ENCODE measurements at places on chromosomes 2 and 18.

DNA sequence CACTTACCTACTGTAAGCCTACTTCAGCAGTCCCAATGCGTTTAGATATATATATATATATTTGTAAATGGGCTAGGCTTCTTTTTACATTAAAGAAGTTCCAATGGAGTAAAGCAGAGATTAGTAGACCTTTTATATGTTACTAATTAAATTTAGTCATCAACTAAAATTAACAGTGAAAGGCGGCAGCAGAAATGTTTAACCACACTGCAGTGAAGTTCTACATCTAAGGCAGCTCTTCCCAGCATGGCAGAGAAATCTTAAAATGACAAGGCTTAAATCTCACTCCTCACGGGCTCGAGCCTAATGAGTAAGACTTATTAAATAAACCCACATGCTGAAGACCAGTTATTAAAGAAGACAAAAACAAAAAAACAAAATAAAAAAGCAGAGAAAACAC lies 19.1 kb upstream of the KANSL1L start:
- no peak for DNase-seq

DNA sequence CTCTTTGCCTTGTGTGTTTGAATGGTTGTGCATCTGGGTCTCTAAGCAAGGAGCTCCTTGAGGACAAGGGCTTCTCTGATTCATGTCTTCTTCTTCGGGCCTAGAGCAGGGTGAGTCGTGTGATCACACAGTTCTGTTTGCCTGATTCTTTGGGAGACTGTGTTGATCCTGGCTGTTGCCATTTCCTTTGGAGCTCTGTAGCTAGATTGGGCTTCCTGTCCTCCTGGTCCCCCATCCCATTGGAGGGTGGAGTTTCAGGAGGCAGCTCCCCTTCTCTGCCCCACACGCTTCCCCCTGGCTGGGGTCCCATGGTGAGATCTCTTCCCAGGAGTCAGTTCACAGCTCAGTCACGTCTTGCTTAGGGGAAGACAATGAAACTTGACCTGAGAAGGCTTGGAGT lies 92.8 kb downstream of the TRIB2 start:
- DNase-seq, result no peak

- no peak for DNase-seq
Measured at GRCh38 chr2:179764710-179765109, 96.7 kb downstream of the ZNF385B start.

GRCh38 chr2:152350155-152350679 lies 15.2 kb downstream of the FMNL2 start:
- DNase-seq, result no peak

GRCh38 chr2:113228991-113229716 lies 49.6 kb downstream of the PAX8 start:
- DNase-seq, result no peak

DNA sequence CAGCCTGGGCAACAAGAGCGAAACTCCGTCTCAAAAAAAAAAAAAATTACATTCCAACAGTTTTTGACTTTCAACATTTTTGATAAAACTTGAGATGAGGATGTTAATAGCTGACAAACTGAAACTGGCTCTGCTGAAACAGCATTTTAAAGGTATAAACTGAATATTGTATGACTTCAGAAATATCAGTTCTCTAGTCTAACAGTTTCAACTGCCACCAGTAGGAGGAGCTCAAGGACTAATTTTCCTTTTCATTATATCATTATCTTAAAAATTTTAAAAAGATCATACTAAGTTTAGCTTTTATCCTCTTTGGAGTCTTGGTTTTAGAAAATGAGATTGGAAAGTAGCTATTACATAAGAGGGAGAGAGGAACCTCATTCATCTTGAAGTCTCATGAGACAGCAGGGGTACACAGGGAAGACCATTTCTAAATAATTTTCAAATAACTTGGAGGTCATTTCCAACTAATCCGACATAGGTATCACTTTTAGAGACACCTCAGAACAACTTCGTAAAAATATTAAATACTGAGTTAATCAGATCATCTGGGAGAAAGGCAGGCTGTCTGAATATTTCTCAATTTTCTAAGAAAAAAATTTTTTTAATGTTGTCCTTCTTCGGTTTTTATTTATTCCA lies 37.6 kb upstream of the MCM6 start:
- DNase-seq, result no peak

GRCh38 chr2:171541202-171541887 lies 19.1 kb downstream of the CYBRD1 start:
- no peak for DNase-seq

DNA sequence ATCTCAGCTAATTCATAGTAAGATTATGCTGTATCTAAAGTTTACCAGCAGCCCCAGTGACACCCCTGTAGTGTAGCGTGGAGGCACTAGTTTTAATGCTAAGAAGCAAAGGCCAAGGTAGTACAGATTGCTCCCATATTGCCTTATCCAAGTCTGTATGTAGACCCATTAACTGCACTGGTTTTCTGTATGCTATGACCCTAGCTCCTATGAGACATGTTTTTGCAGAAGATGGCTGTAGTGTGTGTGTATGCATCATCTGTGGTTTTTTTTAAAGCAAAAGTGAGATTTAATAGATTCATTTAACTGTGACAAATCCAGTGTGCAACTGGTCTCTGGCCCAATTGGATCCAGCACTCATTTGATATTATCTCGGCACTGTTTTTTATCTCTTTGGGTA lies 86.5 kb downstream of the HAUS1 start:
- DNase-seq, result no peak

DNA sequence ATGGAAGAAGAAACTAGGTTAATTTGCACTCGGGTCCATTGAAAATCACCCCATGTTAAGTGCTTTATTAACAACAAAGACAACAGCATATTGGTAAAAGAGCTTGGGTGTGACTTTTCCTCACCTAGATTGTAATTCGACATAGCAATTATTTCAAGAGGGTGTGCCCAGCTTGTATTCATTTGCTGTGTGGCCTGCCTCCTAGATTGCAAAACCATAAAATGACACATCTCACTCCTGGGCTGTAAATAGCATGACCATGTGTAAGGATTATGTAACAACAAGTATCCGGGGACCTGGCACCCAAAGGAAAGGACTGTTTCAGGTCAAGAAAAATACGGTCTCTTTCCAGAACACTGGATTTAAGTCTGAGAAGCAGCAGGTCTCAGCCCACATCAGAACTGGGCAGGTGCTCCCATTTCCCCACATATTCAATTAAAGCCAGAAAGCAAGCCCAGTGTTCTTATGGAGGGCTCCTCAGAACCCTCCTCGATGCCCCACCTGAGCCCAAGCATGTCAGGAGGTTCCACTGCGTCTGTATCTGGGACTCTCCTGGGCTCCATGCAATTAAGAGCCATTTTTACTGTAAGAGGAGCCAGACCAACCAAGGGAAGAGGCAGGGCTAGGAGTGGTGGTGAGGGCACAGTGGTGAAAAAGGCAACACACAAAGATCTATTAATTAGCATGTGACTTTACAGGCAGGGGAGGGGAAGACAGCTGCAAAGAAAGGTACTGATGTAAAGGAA lies 39.2 kb downstream of the MREG start:
- DNase-seq, result no peak

GRCh38 chr2:27737676-27738348 lies 33.7 kb upstream of the MRPL33 start:
- no peak for DNase-seq

Measured in T-helper 2 cell treated with Interferon-gamma antibody and Interleukin-4, amounts not matched to agents 5 μg/mL and 100 μg/mL, for 36 hours (primary cell).